ENCODE measurements at places on chromosomes 7 and 10.
A peak's percentile ranks its signal among the peaks of the same experiment; 100 is the strongest.

GRCh38 chr10:96632974-96633710, 46.3 kb upstream of the TM9SF3 start:
- no peak for DNase-seq

DNA sequence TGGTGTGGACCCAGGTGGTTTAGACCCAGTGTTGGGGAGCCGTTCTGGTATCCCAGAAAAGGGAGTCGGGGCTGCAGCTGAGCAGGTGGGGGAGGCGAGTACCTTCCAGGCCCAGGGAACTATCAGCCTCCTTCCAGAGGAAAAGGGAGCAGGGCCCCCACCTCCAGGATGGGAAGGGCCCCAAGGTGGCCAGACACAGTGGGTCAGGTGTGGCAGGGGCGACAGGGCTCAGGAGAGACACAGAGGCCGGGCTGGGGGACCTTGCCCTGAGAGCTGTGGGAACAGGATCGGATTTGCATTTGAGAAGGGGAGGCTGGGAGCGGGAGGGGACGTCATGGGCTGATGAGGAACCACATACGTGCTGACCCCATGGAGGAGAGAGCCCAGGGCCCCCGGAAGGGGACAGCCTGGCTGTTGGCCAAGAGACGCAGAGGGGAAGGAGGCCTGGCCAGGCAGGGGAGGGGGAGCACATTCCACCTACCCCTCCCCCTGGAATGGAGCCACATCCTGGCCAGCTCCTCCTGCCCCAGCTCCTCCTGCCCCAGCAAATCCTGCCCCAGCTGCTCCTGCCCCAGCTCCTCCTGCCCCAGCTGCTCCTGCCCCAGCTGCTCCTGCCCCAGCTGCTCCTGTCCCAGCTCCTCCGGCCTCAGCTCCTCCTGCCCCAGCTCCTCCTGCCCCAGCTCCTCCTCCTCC, 9.7 kb upstream of the TTYH3 start:
- DNase-seq, result no peak

- DNase-seq, result no peak
Measured at GRCh38 chr7:98462911-98463633, 62.2 kb upstream of the BAIAP2L1 start.

DNA sequence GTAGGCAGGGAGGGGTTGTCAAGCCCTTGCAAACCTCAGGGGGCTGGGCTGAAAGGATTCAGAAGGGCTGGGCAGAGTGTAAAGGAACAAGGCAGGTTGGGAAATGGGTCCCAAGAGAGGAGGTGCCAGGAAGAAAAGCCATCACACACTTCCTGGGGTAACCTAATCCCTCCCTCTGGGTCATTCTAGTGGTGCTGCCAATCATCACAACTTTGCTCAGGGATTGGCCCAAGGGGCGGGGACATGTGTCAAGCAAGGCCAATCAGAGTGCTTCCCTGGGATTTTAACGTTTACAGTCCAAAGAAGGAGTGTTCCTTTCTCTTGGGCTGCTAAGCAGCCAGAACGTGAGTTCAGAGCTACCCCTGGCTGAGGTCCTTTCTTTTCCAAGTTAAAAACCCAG, 57.1 kb upstream of the NPTX2 start:
- no peak for DNase-seq

GRCh38 chr10:91061187-91061586, 140.3 kb upstream of the ANKRD1 start:
- no peak for DNase-seq

DNA sequence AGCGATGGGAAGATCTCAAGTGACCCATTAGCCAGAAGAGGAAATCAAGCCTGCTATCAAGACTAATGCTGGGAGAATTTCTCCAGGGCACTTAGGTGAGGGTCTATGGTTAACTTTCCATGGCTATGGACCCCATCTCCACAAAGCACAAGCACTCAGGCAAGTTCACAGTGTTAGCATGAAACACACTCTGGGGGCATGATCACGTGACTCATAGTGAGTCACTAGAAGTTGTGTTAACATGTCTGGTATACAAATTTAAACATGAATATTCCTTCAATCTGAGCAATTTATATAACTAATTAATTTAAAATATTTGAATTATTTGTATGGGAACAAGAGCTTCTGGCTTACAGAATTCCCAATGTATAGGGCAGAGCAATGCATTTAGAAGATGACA, 131.8 kb downstream of the FAM204A start:
- DNase-seq, result no peak

GRCh38 chr10:125161707-125162119, 1.4 kb upstream of the CTBP2 start:
- DNase-seq, result no peak

DNA sequence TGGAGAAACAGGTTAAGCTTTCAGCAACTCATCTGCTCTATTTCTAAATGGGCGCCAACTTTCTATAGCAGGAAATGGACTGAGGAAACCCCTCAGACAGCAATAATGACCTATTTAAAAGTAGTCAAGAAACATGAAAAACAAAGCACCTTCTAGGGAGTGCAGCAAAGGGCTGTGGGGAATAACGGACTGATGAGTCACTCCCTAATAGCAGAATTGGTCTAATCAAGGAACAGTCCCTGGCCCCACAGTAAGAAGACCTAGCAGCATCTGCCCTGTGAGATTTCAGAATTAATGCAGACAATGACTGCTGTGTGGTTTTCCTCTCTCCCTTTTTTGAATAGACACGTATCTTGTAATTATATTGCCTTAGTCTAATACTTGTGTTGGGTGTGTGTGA, 602.9 kb downstream of the IPMK start:
- DNase-seq, result no peak

DNA sequence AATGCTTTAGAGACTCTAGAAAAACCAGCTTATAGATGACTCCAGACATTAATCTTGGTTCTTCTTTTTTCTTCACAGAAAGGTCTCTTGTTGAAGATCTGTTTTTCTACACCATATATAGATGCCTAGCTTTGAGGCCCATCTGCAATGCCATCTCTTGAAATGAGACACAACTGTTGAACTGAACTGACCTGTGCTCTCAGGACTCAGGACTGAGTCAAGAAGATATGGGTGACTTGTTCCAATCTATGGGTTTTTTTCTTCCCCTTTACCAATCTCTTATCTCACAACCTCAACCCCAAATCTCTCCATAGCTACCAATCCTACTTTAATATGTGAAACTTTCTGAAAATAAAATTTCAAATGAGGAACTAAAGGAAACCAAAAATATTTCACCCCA, 194.7 kb downstream of the SNX13 start:
- no peak for DNase-seq

- DNase-seq, result no peak
Measured at GRCh38 chr7:18119985-18120384, 92.3 kb upstream of the PRPS1L1 start.

GRCh38 chr7:78039790-78040776, 241.5 kb downstream of the PHTF2 start:
- DNase-seq, result peak; percentile 7

DNA sequence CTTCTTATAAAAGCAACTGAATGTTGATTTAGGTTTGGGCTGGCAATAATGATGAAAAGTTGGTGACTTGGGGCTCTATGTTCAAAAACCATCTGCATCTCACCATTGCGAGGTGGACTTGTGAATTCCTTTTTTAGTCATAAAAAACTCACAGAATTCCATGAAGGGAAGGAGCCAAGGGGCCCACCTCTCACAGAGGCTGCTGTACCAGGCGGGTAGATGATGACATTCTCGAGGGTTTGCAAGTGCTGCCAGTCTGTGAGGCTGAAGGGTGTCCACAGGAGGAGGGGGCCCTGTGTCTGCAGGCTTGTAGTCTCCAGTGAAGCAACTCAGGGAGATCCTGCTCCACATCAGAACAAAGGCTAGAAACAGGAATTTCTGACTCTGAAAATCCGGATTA, 195.5 kb upstream of the ZNF32 start:
- DNase-seq, result no peak

Measured in stimulated activated CD8-positive, alpha-beta memory T cell treated with anti-CD3 and anti-CD28 coated beads, Interleukin-15, amount 100 ng/mL, for 4 hours (primary cell).